Transverse colon (tissue), 4 donors: ENCODE measurements at places on chromosomes 16 and 17. TPM values are rescaled to one million over a fixed set of nuclear protein-coding genes. Genes with fewer than 3 reads are reported as not detected.

Gene HS3ST3A1
- total RNA-seq, result 0.41 TPM

- DNase-seq, result no peak
- H3K4me3 ChIP-seq, result no peak overlapping the region
- H3K27ac ChIP-seq, result no peak overlapping the region
- no peaks in the 10 kb centered on the region for H3K4me1 ChIP-seq
- no peaks in the 10 kb centered on the region for H3K27me3 ChIP-seq
Observed at GRCh38 chr17:35627417-35627816, 40.3 kb downstream of the AP2B1 start.

Gene NACA2
- not detected for total RNA-seq

DNA sequence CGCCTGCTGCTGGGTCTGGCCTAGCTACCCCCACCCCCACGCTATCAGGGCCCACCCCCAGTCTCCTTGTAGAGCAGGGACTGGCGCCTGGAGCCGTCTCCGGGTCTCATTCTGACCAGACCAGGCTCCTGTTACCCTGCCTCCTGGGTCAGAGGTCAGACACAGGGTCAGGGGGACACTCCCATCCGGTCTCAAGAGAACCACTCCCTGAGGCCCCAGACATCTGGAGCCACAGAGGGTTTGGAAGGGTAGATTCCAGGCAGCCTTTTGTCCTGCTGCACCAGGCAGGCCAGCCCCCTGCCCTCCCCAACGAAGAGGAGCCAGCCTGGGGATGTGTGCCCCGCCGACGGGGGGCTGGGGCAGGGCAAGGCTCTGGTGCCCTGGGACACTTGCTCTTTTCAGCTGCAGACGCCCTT is 944 bp upstream of the WFIKKN1 start:
- peaks cover 13% of the 10 kb centered on the region for H3K4me1 ChIP-seq
- H3K36me3 ChIP-seq, result no peaks in the 10 kb centered on the region
- no peak overlapping the region for H3K27ac ChIP-seq

- no peak overlapping the region for H3K4me3 ChIP-seq
- H3K36me3 ChIP-seq, result no peaks in the 10 kb centered on the region
- no peaks in the 10 kb centered on the region for H3K4me1 ChIP-seq
- peaks cover 6% of the 10 kb centered on the region for H3K27me3 ChIP-seq
- no peak overlapping the region for H3K27ac ChIP-seq
Observed at GRCh38 chr16:87172632-87173031, 144.6 kb downstream of the C16orf95 start.

- peaks cover 69% of the 10 kb centered on the region for H3K36me3 ChIP-seq
- no peak overlapping the region for H3K27ac ChIP-seq
- H3K4me3 ChIP-seq, result no peak overlapping the region
- no peak for DNase-seq
- no peaks in the 10 kb centered on the region for H3K4me1 ChIP-seq
- no peaks in the 10 kb centered on the region for H3K27me3 ChIP-seq
Observed at GRCh38 chr17:80382956-80383355, 32.0 kb upstream of the ENDOV start.

Gene PRSS21
- total RNA-seq, result 1.6 TPM

- H3K4me1 ChIP-seq, result no peaks in the 10 kb centered on the region
- no peaks in the 10 kb centered on the region for H3K36me3 ChIP-seq
- no peaks in the 10 kb centered on the region for H3K27me3 ChIP-seq
- no peak for DNase-seq
- H3K4me3 ChIP-seq, result no peak overlapping the region
Observed at GRCh38 chr17:4601326-4601725, 17.0 kb downstream of the SMTNL2 start.

DNA sequence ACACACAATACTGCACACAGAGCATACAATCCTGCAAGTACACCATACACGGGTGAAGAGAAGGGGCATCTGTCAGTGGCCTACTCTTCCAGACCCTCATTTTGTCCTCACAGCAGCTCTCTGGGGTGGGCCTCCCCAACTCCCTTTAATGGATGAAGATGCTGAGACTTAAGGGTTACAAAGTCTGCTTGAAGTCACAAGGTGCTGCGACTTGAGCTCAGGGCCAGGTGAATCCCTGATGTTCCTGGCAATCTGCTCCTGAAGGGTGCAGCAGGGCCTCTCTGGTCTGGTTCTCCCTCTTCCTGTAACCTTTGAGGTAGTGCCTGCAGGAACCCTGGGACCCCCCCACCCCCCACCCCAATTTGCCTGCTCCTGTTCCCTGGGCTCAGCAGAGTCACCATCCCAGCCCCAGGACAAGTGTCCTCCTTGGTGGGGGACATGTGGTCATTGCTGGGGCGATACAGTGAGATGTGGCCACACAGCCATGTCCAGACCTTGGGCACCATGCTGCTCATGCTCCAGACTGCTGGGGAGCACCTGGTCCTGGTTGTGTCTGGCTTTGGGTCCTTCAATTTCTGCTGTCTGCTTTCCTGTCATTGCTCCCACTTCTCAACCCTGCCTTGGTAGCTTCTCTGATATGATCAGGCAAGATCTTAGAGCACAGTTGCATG is 107.5 kb downstream of the METRNL start:
- H3K36me3 ChIP-seq, result no peaks in the 10 kb centered on the region
- no peak overlapping the region for H3K4me3 ChIP-seq
- no peaks in the 10 kb centered on the region for H3K4me1 ChIP-seq

GRCh38 chr17:21194226-21194625 is 19.7 kb downstream of the TMEM11 start:
- H3K27ac ChIP-seq, result peak overlapping the region; percentile 3
- H3K4me1 ChIP-seq, result peaks cover 4% of the 10 kb centered on the region
- H3K27me3 ChIP-seq, result no peaks in the 10 kb centered on the region
- H3K36me3 ChIP-seq, result peaks cover 14% of the 10 kb centered on the region
- no peak for DNase-seq

- peak overlapping the region; percentile 53 for H3K27ac ChIP-seq
- H3K4me3 ChIP-seq, result no peak overlapping the region
- peaks cover 22% of the 10 kb centered on the region for H3K4me1 ChIP-seq
- no peaks in the 10 kb centered on the region for H3K27me3 ChIP-seq
- peak; percentile 84 for DNase-seq
Observed at GRCh38 chr16:72832621-72833248, 215.2 kb downstream of the ZFHX3 start.

DNA sequence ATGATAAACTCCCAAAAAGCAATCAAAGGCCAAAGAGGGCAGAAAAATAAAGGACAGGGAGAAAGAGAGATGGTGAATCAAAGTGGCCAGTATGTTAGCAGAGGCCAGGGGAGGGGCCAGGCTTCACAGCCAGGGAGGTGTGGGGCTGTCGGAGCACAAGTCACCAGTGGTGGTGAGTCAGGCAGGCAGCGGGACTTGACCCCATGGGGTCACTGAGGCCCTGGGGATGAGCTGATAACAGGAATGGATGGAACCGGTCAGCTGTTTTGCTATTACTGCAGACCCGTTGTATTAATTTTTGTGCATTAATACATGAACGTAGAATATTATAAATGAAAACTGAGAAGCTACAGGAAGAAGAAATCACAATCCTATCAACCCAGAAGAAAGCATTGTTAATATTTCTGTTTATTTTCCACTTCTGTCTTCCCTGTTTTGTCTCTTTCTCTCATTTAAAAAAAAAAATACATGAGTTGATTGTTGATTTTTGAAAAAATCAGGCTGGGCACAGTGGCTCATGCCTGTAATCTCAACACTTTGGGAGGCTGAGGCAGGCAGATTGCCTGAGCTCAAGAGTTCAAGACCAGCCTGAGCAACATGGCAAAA is 106.9 kb downstream of the SOCS1 start:
- no peaks in the 10 kb centered on the region for H3K36me3 ChIP-seq
- no peaks in the 10 kb centered on the region for H3K4me1 ChIP-seq
- H3K27ac ChIP-seq, result no peak overlapping the region
- no peak overlapping the region for H3K4me3 ChIP-seq
- no peak for DNase-seq
- no peaks in the 10 kb centered on the region for H3K27me3 ChIP-seq

Gene KRTAP1-5
- total RNA-seq, result not detected

DNA sequence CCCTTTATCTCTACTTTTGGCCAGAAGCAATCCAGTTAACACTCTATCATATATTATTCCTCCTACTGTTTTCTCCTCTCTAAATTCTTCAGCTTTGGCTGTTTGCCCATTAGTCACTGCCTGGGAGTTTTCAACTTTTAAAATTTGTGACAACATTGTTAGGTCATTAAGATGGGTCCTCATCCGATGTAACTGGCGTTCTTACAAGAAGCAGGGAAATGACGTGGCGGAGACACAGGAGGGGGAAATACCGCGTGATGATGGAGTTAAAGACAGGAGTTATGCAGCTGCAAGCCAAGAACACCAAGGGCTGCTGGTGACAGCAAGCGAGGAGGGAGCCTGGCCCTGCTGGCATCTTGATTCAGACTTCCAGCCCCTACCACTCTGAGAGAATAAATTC is 34.8 kb upstream of the CPHXL start:
- H3K36me3 ChIP-seq, result no peaks in the 10 kb centered on the region
- no peak for DNase-seq
- no peak overlapping the region for H3K27ac ChIP-seq
- H3K27me3 ChIP-seq, result no peaks in the 10 kb centered on the region

DNA sequence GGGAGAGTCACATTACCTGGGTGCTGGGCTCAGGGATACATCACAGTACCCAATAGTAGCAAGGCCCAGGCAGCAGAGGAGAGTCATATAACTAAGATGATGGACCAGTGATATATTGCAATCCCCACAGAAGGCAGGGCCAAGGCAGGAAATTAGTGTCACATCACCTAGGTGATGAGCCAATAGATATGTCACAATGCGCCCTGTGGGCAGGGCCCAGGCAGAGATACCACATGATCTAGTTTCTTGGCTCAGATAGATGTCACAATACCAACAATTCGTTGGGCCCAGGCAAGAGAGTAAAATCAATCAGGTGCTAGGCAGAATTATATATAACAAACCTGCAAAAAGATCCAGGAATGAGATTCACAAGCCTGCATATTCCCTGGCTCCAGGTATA is 2111.5 kb downstream of the TP53TG3F start:
- no peaks in the 10 kb centered on the region for H3K36me3 ChIP-seq
- H3K4me1 ChIP-seq, result no peaks in the 10 kb centered on the region
- no peak overlapping the region for H3K27ac ChIP-seq
- no peaks in the 10 kb centered on the region for H3K27me3 ChIP-seq
- no peak overlapping the region for H3K4me3 ChIP-seq

DNA sequence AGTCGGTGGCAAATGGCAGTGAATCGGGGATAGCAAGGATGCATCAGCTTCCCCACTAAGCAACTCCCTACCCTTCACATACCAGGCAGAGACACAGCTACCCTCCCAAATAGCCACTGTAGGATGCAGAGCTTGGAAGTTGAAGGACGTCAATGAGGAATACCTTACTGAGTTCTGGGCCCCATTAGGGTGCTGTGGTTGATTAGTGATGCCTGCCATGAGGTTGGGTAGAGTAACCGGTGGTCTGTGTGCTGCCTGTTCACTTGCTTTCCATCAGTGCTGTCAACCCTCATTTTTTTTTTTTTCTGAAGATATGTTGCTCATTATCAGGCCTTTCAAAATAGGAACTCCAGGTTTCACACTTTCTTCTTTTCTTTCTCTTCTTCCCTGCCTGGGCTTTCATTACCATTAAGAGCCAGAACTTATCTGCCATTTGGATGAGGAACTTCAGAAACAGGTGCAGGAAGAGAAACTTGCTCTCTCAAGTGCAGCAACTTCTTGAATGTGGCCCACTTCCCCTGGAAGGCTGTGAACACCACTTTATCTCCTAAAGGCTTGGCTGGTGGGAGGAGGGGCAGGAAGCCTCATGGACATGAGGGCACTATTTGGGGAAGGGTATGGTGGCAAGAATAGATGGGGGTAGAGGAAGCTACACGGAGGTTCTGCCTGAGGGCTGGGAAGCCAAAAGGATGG is 183.5 kb downstream of the NTN1 start:
- no peaks in the 10 kb centered on the region for H3K36me3 ChIP-seq
- no peaks in the 10 kb centered on the region for H3K27me3 ChIP-seq
- no peak for DNase-seq
- H3K4me1 ChIP-seq, result peaks cover 9% of the 10 kb centered on the region

Gene OTOP3
- 1.6 TPM for total RNA-seq

Gene INCA1
- total RNA-seq, result not detected

GRCh38 chr17:33204701-33205100 is 88.4 kb downstream of the ASIC2 start:
- H3K4me3 ChIP-seq, result no peak overlapping the region
- H3K27me3 ChIP-seq, result no peaks in the 10 kb centered on the region
- DNase-seq, result no peak
- no peaks in the 10 kb centered on the region for H3K36me3 ChIP-seq
- H3K4me1 ChIP-seq, result no peaks in the 10 kb centered on the region
- H3K27ac ChIP-seq, result no peak overlapping the region

- H3K4me1 ChIP-seq, result peaks cover 65% of the 10 kb centered on the region
- DNase-seq, result no peak
- H3K4me3 ChIP-seq, result peak overlapping the region; percentile 4
- H3K27me3 ChIP-seq, result peaks cover 59% of the 10 kb centered on the region
- H3K27ac ChIP-seq, result peak overlapping the region; percentile 48
- H3K36me3 ChIP-seq, result no peaks in the 10 kb centered on the region
Observed at GRCh38 chr16:85171759-85172454, 59.6 kb upstream of the CIBAR2 start.

Gene SLC22A31
- total RNA-seq, result not detected

DNA sequence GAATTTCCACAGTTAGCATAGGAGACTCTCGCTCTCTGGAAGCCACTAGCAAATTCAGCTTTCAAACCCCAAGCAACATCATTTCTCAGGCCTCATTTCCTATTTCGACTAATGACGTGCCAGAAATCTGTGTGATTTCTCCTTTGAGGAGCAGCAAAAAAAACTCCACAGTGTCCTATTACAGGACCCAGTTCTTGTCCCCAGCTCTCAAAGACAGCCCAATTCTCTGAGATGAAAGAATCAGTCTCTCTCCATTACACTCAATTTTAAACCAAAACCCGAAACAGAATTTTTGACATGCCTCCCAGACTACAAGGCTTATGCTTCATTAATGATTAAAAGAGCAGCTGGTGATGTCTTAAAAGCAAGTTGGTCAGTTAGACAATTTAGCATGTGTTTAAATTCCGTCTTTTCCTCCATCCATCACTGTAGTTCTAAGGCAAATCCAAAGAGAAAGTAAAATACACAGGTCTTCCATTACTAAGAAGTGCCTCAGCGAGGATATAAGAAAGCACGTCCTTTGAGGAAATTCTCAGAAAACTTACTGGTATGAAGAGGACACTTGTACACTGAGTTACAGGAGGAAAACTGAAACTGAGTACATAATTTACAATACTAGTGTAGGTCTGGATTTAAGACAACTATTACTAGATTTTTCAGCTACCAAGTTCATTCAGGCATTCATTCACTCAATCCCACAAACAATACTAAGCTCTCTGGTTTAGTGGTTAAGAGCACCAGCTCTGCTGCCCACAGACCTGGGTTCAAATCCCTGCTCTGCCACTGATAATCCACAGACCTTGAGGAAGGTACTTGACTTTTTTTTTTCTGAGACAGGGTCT is 12.5 kb downstream of the TOM1L2 start:
- H3K4me3 ChIP-seq, result no peak overlapping the region
- H3K36me3 ChIP-seq, result no peaks in the 10 kb centered on the region
- H3K4me1 ChIP-seq, result peaks cover 48% of the 10 kb centered on the region
- H3K27ac ChIP-seq, result peak overlapping the region; percentile 88
- H3K27me3 ChIP-seq, result no peaks in the 10 kb centered on the region
- no peak for DNase-seq

GRCh38 chr17:40599468-40599763 is 34.1 kb upstream of the CCR7 start:
- peaks cover 7% of the 10 kb centered on the region for H3K4me1 ChIP-seq
- no peaks in the 10 kb centered on the region for H3K36me3 ChIP-seq
- H3K27ac ChIP-seq, result peak overlapping the region; percentile 68
- H3K4me3 ChIP-seq, result no peak overlapping the region
- H3K27me3 ChIP-seq, result no peaks in the 10 kb centered on the region
